ENCODE measurements at places on chromosomes 6 and 20.
A peak's percentile ranks its signal among the peaks of the same experiment; 100 is the strongest.

DNA sequence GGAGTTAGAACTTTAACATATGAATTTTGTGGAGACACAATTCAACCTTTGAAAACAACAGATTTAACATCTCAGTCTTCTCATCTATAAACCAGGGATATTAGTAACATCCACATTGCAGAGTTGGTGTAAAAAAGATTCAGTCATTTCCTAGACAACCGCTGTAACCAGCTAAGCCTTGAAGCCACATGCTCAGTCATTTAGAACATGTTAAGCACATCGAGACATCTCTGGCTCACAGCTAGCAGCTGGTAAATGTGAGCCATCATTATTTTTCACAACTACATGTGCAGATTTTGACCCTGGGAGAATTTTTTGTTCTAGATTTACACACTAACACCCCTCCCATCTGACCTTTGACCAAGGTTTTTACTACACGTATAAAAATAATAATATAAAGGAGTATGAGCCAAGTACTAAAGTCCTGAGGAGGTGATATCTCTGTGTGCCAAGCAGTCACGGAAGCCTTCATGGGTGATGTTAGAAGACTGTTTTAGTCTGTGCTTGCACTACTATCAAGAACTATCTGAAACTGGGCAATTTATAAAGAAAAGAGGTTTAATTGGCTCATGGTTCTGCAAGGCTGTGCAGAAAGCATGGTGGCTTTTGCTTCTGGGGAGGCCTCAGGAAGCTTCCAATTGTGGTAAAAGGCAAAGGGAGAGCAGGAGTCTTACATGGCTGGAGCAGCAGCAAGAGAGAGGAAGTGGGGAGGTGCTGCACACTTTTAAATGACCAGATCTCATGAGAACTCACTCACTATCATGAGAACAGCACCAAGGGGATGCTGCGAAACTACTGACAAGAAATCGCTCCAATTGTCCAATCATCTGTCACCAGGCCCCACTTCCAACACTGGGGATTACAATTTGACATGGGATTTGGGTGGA is 48.7 kb upstream of the IL20RA start:
- no peak for DNase-seq

- DNase-seq, result no peak
These were observed 14.7 kb downstream of the PI16 start for GRCh38 chr6:36969240-36969691.

DNA sequence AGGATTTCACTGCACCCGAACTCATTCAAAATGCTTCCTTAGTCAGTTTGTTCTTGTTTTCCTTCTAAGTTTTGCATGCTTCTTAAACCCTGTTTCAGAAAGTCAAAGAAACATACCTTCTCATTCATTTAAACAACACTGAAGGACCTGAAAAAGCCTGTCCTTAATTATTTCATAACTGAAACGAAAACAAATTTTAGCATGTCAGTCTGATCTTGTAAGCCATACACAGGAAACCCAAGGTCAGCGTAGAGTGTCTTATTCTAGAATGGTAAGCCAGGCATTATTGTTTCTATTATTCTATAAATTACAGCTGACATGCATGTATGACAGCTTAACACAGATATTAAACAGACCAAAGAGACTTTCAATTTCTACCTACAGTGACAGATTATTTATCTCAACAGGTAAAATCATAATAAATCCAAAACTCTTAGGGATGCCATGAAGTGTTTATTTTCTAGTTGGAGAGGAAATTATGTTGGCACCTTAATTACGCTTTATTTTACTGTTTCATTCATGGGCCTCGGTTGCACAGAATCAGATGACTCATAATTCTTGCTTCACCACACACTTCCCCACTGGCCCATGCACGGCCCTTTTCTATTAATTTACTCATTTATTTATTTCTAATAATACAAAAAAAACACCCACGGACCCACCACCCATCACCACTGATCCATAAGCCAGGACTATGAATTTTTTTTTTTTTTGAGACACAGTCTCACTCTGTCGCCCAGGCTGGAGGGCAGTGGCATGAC is 39.3 kb upstream of the DUSP22 start:
- DNase-seq, result peak; percentile 63

- no peak for DNase-seq
These were observed 76.2 kb downstream of the RIN2 start for GRCh38 chr20:19834287-19834686.

GRCh38 chr20:31673943-31674463 is 36.3 kb downstream of the COX4I2 start:
- DNase-seq, result no peak

GRCh38 chr20:62825986-62826645 is 9.3 kb downstream of the COL9A3 start:
- no peak for DNase-seq

DNA sequence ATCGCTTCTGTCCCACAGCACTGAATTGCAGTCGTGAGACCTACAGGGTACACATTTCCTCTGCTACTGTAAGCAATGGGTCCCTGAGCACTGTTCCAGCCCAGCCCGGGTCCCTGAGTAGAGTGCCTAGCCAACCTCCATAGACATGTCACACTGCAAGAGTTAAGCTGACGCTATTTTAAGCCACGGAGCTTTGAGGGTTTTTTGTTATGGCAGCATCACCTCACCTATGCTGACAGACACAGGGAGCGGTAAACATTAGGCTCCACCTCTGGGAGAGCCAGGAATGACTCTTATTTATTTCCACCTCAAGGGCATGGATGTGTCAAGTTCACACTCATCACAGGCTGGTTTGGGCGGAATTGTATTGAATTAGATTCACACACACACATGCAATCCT is 45.1 kb downstream of the GRM4 start:
- no peak for DNase-seq

GRCh38 chr6:17200395-17200794 is 80.8 kb upstream of the RBM24 start:
- no peak for DNase-seq

- no peak for DNase-seq
These were observed 24.3 kb upstream of the SCRT2 start for GRCh38 chr20:699811-700338.

DNA sequence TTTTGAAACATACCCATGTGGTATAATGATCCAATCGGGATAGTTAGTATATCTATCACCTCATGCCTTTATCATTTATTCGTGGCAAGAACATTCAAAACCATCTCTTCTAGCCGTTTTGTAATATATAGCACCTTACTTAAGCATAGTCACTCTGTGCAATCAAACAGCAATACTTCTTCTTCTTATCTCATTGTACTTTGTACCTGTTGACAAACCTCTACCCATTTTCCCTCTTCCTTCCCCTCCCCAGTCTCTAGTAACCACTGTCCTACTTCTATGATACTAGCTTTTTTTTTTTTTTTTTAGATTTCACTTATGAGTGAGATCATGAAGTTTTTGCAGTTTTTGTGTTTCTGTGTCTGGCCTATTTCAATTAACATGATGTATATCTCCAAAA is 296.7 kb downstream of the EYS start:
- DNase-seq, result no peak

GRCh38 chr6:21538186-21538798 is 55.3 kb upstream of the SOX4 start:
- no peak for DNase-seq

DNA sequence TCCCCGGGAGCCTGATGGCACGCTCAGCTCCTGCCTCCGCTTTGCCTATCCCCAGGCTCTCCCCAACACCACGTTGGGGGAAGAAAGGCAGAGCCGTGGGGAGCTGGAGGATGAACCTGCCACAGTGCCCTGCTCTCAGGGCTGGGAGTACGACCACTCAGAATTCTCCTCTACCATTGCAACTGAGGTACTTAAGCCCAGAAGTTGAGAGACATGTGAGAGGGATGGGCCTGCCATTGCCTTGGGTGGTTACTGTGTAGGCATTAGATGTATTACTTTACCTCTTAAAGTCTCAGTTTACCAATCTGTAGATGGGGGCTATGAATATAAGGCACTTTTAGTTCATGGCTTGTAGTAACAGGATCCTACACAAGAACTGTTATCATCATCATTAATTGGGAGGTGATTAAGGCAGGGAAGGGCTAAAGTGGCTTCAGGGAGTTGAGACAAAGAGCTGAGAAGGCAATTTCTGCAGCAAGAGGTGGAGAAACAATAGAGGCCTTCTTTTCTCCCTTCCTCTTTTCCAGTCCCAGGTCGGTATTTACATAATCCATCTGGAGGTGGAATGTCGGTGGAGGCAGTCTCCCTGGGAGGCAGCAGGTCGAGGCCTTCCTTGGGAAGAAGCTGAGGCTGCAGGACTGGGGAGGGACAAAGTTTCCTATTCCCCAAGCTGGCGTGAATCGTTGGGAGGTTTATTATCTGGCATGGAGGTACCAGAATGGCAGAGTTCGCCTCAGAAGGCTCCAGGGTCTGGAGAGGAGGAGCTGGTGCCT is 691 bp downstream of the SLC22A7 start:
- no peak for DNase-seq

- no peak for DNase-seq
These were observed 86.4 kb upstream of the CBLN4 start for GRCh38 chr20:56091628-56092234.

- no peak for DNase-seq
These were observed 29.8 kb upstream of the CST5 start for GRCh38 chr20:23909390-23909789.

GRCh38 chr20:44748005-44748370 is 2.3 kb downstream of the KCNK15 start:
- DNase-seq, result peak; percentile 39

- DNase-seq, result no peak
These were observed 699.0 kb upstream of the CITED2 start for GRCh38 chr6:140073456-140073855.

- DNase-seq, result no peak
These were observed 94.5 kb upstream of the PTPN1 start for GRCh38 chr20:50415516-50416268.

DNA sequence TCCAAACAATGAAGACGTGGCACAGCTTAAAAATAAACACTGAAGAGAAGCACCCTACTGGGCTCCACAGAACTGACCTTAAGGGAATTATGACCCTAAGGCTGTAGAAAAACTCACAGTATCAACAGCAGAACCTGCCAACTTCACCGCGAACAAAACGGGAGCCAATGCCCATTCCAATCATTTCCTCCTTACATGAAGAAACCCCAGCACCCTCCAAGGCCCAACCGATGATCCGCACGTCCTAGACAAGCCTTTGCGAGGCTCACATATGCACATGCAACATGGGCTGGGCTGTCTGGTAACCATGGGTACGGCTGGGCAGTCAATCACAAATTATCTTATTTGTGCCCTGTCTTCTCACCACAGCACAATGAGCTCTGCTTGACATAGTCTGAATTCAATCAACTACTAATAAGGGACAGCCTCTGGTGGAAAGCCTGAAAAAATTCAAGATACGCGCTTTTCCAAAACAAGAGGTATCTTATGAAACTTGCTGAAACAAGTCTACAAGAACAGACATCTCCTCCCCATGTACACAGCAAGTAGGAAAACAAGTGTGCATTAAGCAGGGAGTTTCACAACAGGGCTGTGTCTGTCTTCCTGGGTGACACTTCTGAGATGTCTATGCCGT is 1.7 kb downstream of the DIDO1 start:
- DNase-seq, result no peak

DNA sequence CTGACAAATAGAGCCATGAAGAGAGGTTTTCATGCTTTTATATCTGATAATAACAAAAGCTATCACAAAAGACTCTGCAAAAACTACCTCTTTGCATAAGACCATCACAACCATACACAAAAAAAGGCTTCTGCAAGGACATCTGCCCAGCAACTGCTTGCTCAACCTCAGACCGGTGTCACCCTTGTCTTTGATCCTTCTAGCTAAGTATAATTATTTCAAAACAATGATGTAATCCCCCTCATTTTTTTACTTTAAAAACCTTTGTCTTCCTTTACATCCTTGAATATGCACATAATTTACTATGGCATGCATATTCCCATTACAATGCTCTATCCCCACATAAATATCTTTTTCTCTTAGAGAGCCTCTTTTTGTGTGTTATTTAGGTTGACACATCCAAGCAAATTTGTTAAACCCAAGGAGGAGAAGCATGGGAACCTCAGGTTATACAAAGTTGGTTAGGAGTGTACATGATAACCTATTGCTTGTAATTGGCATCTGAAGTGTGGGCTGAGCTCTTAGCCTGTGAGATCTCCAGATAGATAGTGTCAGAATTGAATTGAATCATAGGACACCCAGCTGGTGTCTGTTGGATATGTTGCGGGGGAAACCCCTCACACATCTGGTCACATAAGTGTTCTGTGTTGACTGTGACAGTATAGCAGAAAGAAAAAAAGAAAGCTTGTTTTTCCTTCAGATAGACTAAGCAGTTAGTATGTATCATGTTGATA is 20.7 kb upstream of the CGA start:
- DNase-seq, result no peak

DNA sequence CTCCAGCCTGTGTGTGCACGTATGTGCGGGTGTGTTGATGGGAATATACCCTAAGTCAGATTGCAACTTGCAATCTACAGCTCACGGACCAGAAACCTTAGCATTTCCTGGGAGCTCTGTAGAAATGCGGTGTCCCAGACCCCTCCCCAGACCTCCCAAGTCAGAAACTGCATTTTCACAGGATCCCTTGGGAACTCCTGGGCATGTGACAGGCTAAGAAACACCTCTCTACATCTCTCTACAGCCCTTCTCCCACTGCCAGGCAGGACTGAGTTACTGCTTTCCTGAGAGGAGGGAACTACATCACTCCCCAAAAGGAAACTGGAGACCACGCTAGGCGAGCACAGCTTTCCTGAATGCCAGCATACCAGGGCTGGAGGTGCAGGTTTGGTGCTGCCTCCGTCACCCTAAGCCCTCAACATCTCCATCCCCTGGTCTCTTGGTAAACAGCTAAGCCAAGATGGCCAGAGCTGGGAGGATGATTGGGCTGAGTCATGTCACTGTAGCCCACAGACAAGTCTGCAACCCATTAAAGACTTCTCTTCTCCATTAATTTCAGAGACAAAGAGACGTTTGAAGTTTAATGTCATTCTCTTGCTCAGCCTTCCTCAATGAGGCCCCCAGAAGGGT is 194.4 kb downstream of the BMP7 start:
- no peak for DNase-seq

DNA sequence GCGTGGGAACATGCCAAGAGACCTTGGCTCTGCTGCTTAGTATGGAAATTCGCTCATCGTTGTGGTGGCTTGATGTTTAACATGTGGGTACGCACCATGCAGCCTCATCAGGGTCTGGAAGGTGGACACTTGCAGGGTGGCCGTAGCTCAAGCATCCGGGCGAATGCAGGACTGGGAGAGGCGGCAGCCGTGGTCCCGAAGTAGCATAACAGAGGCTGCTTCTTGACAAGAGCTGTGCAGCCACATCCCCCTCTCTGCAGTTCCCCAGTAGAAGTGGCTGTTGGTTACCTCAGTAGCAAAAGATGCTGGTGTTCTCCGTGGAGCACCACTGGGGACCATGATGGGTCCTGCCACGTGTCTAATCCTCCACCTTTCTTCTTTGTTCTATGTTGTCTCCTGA is 195.0 kb downstream of the THBS2 start:
- no peak for DNase-seq

All from NCI-H1417 treated with DMSO at 0.1 percent for 48 hours (cell line).